Mammary epithelial cell (primary cell): ENCODE measurements at places on chromosomes 11 and 22.

DNA sequence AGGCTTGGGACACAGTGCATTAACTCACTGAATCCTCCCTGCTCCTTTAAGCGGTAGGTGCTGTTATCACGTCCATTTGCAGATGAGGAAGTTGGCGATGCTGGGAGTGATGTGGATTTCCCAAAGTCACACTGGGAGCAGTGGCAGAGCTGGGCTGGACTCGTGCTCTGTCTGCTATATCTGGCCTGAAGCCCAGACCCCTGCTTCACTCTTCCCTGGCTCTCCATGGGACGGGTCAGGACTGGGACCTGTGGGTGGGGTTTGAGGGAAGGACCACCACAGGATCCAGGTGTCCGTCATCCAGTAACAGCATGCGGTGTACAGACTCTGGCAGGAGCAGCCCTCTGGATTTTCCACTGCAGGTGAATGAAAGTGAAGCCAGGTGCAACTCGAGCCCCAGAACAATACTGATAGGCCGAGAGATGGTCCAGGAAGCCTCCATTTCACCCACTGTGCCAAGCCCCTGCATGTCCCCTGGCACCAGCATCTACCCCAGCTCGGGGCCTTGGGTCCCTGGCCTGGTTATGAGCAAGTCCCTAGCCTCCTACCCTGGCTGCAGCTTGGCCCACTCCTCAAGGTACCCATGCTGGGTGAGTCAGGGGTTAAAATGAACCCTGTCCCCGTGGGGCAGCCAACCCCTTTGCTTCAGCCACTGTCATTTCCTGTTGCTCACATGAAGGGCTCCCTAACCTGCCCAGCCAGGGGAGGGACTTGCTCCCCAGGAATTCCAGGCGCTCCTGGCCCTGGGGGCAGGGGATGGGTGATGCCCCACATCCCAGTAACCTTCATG lies 4.2 kb downstream of the USP2 start:
- DNase-seq: no peak

DNA sequence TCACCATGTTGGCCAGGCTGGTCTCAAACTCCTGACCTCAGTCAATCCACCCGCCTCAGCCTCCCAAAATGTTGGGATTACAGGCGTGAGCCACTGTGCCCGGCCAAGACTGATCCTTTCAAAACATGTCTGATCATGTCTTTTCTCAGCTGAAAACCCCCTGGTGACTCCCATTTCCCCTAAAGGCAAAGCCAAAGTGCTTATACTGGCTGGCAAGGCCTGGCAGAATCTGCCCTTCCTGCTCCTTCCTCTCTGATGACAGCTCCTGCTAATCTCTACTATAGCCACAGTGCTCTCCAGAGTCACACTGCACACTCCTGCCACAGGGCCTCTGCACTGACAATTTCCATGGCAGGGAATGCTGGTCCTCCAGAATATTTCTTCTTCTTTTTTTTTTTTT lies 2.6 kb upstream of the MCHR1 start:
- peak; percentile 74 for DNase-seq

- DNase-seq: no peak
These were observed 196.9 kb downstream of the CSNK2A3 start for GRCh38 chr11:11155962-11156815.

DNA sequence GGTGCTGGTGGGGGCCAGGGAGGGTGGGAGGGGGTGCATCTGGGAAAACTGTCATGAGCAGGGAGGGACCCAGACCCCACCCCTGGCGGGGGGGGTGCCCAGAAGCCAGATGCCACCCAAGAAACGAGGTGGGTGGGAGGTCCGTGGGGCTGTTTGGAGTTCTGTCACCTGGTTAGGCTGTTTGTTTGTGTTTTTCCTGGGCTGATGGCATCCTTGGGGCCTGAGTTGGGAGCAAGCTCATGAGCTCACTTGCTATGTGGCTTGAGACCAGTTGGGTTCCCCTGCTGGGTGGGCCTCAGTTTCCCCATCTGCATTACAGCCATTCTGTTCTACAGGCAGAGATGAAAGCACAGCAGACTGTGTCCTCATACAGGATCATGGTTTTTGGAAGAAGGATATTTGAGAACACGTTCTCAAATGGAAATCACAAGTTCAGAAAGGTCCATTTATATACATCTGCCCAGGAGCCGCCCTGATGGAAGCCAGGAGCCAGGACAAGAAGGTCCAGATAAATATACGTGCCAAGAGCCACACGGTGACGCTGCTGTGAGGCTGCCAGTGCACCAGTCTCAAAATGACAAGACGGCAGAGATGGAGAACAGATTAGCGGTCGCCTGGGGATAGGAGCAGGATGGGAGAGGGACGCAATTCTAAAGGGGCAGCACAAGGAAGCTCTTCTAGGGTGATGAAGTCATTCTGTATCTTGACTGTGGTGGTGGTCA lies 312.9 kb downstream of the MN1 start:
- DNase-seq: no peak

- peak; percentile 75 for DNase-seq
These were observed 34.9 kb downstream of the TRAF6 start for GRCh38 chr11:36475192-36475591.

DNA sequence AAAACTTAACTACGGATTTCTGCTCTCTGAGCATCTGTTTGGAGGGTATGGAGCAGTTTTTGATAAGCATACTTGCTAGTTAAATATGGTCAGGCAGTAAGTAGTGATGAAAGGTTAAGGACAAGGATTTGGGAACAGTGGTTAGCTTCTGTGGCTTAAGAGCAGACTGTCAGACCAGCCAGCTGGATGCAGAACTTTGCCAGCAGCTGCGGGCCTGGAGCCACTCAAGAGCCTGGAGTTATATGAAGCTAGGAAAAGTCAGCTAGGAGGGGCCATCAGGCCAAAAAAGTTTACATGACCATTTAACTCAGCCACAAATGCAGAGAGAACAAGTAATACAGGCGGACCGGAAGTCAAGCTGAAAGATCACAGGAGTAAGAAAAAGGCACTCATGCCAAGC lies 1817.7 kb downstream of the LRRC4C start:
- no peak for DNase-seq

- peak; percentile 31 for DNase-seq
These were observed 32.2 kb downstream of the ARRB1 start for GRCh38 chr11:75319035-75319877.

- no peak for DNase-seq
These were observed 761 bp upstream of the NXF1 start for GRCh38 chr11:62805961-62806441.

DNA sequence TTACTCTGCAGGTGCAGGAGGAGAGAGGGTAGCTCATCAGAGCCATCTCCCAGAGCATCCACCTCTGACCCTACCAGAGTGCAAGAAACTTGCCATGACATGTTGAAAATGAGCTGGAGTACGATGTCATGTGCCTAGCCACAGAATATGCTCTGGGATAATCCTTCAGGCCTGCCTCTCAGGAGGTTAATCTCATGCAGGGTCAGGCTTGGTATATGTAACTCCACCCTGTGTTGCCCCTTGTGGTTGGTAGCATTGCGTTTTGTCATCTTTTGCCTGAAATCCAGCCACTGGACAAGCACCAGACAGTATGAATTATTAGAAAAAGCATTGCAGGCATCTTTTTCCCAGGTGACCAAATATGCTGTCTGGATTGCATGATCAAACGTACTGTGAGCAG lies 36.2 kb downstream of the CNTF start:
- peak; percentile 85 for DNase-seq

DNA sequence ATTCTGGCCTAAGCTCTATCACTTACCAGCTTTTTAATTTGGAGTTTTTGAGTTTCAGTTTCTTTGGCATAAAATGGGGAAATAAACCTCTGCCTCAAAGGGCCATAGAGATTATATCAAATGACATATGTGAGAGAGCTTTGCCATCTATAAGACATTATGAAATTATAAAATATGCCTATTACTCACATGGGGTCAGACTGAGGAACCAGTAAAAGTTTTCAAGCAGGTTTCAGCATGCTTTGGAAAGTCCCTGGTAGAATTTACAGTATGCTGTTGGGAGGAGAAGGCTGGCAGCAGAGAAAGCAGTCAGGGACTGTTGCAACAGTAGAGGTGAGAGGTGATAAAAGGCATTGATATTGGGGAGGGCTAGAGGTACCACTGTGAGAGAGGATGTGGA lies 13.6 kb upstream of the MTNR1B start:
- DNase-seq: peak; percentile 94

GRCh38 chr22:38967451-38968450 lies 10.3 kb downstream of the APOBEC3A start:
- DNase-seq: no peak

DNA sequence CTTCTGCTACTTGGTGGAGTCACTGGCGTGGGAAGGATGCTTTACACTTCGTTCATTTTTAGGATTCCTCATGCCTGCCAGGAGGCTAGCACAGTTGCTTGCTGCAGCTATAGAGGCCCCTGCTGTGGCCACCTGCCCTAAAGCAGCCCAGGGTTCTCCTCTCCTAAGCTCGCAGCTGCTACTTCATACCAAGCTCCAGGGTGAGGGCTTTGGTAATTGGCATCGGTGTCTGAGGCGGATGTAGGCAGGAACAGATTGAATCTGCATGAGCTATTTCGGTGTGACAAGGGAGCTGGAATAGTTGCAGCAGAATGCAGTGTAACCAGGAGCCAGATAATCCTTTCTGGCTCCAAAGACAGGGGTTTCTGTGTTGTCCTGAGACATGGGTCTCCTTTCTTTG lies 133.1 kb downstream of the MICAL2 start:
- no peak for DNase-seq

GRCh38 chr11:131038597-131038996 lies 122.3 kb upstream of the SNX19 start:
- DNase-seq: peak; percentile 32

- DNase-seq: no peak
These were observed 2.1 kb downstream of the TRAF6 start for GRCh38 chr11:36507824-36508489.

DNA sequence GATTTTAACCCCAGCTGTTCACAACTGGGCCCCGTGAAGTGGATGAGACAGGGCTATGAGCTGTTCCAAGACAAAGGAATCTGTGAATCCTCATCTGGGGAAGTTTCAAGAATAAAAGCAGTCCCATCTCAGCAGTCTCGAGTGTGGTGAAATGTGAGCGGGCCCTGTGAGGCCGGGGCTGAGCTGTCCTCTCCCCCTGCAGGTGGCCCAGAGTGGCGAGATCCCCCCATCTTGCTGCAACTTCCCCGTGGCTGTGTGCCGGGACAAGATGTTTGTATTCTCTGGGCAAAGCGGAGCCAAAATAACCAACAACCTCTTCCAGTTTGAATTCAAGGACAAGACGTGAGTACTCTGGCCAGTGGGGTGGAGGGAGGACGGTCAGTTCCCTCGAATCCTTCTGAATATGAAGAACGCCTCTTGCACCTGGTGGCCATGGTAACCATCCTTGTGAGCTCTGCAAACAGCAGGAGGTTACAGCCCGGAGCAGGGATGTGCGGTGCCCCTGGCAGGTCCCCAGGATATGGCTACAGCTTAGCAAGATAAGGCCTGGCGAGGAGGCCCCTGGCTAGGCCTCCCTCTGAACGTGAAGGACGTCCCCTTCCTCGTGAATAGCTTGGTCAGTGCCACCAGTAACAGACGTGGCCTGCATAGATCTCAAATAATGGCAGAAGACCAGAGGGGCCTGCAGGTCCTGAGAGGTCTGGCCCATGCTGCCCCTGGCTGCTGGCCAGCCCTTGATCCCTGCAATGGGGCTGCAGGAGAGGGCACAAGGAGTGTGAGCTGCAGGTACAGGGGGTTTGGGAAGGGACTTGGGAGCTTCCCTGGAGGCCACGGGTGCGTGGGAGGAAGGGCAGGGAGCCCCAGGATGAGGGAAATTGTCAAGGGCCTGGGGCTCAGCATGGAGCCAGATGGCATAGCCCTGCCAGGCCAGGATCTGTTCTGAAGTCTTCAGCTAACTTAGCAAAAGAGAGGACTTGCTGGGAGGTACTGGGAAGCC lies 8.4 kb downstream of the LZTR1 start:
- no peak for DNase-seq

DNA sequence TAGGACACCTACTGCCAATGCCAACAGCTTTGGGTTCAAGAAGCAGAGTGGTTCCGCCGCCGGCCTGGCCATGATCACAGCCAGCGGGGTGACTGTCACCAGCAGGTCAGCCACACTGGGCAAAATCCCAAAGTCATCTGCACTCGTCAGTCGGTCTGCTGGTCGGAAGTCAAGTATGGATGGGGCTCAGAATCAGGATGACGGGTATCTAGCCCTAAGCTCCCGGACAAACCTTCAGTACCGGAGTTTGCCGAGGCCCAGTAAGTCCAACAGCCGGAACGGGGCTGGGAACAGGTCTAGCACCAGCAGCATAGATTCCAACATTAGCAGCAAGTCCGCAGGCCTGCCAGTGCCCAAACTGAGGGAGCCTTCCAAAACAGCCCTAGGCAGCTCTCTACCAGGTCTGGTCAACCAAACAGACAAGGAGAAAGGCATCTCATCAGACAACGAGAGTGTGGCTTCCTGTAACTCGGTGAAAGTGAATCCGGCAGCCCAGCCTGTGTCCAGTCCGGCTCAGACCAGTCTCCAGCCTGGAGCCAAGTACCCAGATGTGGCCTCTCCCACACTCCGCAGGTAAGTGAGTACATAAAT lies 115.1 kb downstream of the DBX1 start:
- no peak for DNase-seq

- no peak for DNase-seq
These were observed 21.6 kb upstream of the SLC36A4 start for GRCh38 chr11:93219440-93219839.

DNA sequence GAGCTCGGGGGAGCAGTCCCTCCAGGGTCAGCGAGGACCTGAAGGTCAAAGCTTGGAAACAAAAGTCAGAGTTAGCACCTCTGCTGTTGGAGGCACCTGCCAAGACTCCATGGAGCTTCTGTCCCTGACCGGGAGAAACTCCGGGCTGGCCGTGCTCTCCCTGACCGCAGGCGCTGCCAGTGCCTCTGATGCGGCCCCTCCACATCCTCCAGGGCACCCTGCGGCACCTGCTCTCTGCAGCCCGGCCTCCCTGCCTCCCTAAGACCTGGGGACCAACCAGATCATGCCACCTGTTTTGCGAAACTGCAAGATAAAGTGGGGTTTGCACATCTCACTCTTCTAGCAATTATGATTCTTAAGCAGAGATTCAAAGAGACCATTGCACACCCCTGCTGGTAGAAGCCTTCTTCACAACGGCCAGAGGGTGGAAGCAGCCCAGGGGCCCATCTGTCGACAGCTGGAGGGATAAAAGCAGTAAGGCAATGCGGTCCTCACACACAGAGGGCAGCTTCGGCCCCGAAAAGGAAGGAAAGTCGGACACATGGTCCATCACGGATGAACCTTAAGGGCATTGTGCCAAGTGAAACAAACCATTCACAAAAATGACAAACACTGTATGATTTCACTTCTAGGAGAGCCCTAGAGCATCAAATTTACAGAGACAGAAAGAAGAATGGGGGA lies 477.1 kb downstream of the BRD1 start:
- DNase-seq: no peak

DNA sequence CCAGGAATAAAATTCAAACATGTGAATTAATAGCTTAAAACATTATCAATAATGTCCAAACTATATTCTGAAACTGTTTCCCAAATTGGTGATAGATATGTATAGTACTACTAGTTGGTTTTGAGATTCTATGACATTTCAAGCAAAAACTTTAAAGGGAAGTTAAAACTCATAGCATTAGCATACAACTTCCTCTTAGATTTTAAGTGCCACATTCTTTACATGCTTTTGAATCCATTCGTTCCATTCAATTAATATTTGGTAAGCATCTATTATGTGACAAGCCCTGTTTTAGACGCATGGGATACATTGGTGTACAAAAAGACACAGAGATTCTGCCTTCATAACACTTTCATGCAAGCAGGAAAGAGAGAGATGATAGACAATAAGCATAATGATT lies 8.9 kb downstream of the PATL1 start:
- no peak for DNase-seq

- DNase-seq: no peak
These were observed 72.0 kb downstream of the ZBTB16 start for GRCh38 chr11:114131461-114131864.

- DNase-seq: no peak
These were observed 63.7 kb upstream of the PARVG start for GRCh38 chr22:44116755-44117684.
